Activated naive CD8-positive, alpha-beta T cell treated with anti-CD3 and anti-CD28 coated beads, Interleukin-2, amount 50 U/mL, for 16 hours (primary cell): ENCODE measurements at places on chromosomes 13 and 19.

- no peak for DNase-seq
Measured at GRCh38 chr19:35109395-35110112, 6.1 kb upstream of the FXYD3 start.

DNA sequence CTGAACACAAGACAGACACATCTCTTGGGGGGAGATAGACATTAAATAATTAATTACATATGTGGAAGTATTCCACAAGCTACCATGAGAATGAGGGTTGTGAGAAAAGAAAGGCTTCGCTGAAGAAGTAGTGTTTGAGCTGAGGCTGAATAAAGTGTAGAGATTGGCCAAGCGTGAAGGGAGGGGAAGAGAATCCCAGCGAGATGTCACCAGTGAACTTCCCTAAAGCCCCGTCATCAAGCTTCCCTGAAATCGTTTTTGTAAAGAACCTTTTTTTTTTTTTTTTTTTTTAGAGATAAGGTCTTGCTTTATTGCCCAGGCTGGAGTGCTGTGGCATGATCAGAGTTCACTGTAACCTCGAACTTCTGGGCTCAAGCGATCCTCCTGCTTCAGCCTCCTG lies 235.2 kb downstream of the KCNRG start:
- DNase-seq = no peak

DNA sequence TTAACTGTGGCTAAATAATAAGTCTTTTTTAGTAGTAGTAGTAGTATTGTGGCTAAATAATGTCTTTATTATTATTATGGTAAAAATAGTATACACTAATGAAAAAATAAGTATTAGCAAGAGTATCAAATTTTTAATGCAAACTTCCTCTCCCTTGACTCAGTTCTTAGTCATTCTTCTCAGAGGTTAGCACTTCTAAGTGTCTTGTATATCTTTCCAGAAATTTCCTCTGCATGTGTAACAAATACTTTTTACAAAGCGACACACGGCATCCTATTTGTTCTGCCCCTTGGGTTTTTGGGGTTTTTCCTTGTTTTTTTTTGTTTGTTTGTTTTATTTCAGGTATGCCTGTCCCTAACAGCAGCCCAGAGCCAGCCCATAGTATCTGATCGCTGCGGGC lies 20.9 kb downstream of the SIN3B start:
- no peak for DNase-seq

- DNase-seq = no peak
Measured at GRCh38 chr19:10262771-10263170, 8.1 kb upstream of the ICAM1 start.
